ENCODE measurements at places on chromosomes 12 and 14. TPM values are rescaled to one million over a fixed set of nuclear protein-coding genes. Genes with fewer than 3 reads are reported as not detected.

- DNase-seq, result no peak
Measured at GRCh38 chr12:67433385-67434175, 164.4 kb downstream of the CAND1 start.

The PARPBP gene
- 21.2 TPM for total RNA-seq

GRCh38 chr12:45329702-45330101, 113.8 kb downstream of the ANO6 start:
- no peak for DNase-seq

DNA sequence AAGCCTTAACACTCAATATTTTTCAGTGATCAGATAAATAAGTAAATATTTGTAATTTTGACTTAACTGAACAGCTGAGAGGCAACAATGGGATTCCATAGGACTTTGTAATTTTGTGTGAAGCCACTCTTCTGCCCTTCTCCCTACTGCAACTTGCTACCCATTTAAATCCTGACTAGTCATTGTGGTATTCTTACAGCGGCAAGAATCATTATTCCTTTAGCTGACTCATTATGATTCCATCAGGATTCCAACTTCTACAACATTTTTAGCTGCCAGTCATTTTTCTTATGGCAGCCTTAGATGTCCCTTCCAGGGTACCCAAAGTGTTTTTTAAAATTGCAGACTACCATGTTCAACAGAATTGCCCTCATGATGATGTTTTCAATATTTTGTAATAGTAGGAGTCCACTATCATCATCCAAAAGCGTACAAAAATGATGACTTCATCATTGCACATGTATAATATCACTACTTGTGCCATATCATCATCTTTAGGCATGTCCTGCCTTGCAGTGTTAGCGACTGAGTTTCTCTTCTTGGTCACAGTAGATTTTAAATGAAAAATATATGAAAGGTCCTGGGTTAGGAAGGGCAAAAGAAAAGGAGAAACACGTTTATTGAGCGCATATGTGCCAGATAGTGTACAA, 5.1 kb upstream of the MAGOHB start:
- no peak for DNase-seq

The NKX2-1 gene
- total RNA-seq, result not detected

GRCh38 chr12:5661811-5662210, 229.9 kb downstream of the NTF3 start:
- DNase-seq, result no peak

DNA sequence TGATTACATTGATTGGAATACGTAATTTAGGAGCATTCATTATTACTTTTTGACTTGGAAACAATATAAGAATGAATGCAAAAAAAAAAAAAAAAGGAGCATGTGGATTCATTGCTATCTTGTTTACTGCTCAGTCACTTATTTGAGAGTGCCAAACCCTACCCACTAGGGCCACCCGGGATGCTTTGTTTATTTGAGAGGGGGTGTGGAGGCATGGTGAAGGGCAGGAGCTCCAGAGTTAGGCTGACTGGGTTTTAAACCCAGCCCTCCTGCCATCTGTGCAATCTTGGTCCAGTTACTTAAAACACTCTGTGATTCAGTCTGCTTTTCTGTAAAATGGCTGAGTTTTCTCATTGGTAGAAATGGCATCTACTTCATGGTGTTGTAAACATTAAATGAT, 195.2 kb downstream of the RAD51B start:
- DNase-seq, result no peak

- no peak for DNase-seq
Measured at GRCh38 chr14:68662392-68662791, 130.5 kb downstream of the ZFP36L1 start.

GRCh38 chr12:69519871-69520270, 49.7 kb downstream of the FRS2 start:
- no peak for DNase-seq

DNA sequence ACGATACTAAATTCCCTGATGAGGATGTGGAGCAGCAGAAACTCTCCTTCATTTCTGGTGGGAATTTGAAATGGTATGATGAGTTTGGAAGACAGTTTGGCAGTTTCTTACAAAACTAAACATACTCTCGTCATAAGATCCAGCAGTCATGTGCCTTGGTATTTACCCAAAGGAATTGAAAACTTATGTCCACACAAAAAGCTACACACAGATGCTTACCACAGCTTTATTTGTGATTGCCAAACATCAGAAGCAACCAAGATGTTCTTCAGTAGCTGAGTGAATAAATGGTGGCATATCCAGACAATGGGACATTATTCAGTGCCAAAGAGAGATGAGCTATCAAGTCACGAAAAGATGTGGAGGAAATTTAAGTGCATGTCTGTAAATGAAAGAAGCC, 10.7 kb upstream of the APOLD1 start:
- no peak for DNase-seq

The PEBP1 gene
- 142 TPM for total RNA-seq

DNA sequence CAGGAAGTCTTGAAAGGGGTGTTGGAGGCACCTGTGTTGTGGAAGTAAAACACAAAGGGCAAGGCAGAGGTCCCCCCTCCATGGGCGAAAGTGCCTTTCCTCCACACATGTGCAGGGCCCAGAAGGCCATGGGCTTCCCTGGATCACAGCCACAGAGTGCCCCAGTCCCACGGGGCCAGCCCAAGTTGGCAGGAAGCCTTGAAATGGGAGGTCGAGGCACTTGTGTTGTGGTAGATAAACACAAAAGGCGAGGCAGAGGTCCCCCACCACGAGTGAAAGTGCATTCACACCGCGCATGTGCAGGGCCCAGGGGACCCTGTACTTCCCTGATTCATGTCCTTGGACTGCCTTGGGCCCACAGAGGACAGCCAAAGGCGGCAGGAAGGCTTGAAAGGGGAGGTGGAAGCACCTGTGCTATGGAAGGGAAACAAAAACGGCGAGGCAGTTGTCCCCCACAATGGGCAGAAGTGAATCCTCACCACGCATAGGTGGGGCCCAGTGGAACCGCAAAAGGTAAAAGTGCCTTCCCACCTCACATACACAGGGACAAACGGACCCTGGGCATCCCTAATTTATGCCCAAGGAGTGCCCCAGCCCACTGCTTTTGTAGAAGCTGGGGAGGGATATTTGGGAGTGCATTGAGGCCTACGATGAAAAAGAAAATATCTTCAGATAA, 585.4 kb downstream of the ALG10 start:
- no peak for DNase-seq

- no peak for DNase-seq
Measured at GRCh38 chr12:50182461-50182860, 15.3 kb upstream of the CERS5 start.

DNA sequence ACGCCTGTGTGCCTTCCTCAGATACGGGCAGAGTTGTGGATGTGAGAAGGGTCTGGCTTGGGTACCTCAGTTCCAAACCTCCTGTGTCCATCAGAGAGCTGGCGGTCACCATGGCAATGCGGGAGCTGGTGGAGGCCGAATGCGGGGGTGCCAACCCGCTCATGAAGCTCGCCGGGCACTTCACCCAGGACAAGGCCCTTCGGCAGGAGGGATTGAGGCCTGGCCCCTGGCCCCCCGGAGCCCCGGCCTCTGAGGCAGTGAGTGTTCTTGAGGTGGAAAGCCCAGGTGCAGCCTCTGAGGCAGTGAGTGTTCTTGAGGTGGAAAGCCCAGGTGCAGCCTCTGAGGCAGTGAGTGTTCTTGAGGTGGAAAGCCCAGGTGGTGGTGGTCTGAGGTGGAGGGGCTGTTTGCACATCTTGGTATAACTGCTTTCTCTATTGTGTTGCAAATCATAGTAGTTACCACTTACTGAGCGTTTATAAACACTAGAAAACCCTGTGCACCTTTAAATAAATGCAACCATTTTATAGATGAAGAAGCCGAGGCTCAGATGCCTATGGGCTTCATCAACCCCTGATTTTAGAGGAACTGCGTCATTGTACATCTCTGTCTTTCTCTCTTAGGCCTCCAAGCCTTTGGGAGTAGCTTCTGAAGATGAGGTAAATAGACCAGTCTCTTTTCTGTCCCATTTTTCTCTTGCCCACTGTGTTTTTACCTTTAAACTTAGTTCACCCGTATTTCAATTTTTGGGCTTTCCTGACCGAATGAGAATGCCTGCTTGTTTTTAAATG, 976 bp downstream of the PEX5 start:
- peak; percentile 27 for DNase-seq

The NYNRIN gene
- 0.02 TPM for total RNA-seq

DNA sequence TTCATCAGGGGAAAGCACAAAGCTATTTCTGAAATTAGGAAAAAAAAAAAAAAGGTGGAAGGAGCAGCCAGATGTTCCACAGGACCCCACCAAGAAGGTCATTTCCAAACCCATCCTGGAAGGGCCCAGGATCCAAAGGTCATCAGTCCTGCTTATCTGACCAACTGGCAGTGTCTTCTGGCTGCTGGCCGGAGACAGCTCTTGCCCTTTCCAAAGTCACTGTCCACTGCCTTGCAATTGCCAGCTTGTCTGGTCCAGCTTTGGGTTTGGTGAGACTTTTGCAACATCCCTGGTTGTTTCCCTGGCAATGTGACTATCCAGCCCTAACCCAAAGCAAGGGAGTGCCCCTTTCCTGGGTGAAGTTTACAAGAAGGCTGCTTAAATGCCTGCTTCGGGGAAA, 18.9 kb upstream of the HSPB8 start:
- DNase-seq, result no peak

Data from CD8-positive, alpha-beta memory T cell (primary cell).